ENCODE measurements at places on chromosomes 2 and 18.

- DNase-seq = no peak
These were observed 284.8 kb downstream of the MREG start for GRCh38 chr2:215728504-215729065.

DNA sequence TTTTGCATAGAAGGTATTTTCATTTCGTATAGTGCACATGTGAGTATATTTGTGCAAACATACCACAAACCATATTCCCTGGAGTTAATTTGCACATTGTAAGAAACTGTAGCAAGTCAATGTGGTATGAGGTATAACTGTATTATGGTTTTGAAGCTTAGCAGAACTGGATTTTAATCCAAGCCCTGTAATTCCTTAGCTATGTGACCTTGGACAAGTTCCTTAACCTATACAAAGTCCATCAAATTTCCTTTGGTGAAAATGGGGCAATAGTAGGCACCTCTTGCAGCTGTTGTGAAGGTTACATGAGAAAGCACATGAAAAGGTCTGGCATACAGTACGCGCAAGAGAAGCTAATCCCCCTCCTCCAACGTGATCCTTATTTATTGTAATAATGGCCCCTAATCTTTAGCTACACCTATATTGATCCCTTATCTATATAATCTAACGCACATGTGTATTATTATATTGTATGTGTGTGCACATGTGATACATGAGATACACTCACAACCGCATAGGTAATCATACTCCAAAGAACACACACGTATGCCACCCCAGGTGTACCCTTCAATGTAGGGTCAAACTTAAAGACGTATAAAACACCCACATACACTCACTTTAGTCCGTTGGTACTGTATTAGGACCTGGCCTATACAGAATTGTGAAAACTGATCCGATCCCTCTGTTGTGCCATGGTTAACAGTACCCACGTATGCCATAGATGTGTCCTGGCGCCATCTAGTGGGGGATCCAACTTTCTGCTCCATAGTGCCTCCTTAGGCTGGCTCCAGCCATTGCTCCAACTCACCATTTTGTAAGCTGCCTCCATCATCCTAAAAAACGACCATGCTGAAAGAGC lies 402.9 kb upstream of the SLC14A2 start:
- peak; percentile 40 for DNase-seq

DNA sequence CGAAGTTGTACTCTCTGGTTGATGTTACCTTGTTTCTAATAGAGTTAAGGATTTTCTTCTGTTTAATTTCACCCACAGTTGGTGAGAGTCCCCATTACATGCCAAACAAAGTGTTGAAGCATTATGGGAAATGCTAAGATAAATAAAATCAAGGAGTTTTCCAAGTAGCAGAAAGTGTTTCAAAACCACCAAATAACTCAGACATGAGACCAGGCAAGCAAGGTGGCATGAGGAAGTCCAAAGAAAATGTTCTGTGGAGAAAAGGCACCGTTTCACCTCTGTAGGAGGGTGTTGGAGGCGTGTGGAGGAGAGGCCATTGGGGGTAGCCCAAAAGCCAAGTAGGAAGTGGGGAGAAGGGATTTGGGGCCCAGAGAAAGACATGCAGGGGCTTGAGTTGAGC lies 8.7 kb downstream of the CFAP221 start:
- DNase-seq = no peak

DNA sequence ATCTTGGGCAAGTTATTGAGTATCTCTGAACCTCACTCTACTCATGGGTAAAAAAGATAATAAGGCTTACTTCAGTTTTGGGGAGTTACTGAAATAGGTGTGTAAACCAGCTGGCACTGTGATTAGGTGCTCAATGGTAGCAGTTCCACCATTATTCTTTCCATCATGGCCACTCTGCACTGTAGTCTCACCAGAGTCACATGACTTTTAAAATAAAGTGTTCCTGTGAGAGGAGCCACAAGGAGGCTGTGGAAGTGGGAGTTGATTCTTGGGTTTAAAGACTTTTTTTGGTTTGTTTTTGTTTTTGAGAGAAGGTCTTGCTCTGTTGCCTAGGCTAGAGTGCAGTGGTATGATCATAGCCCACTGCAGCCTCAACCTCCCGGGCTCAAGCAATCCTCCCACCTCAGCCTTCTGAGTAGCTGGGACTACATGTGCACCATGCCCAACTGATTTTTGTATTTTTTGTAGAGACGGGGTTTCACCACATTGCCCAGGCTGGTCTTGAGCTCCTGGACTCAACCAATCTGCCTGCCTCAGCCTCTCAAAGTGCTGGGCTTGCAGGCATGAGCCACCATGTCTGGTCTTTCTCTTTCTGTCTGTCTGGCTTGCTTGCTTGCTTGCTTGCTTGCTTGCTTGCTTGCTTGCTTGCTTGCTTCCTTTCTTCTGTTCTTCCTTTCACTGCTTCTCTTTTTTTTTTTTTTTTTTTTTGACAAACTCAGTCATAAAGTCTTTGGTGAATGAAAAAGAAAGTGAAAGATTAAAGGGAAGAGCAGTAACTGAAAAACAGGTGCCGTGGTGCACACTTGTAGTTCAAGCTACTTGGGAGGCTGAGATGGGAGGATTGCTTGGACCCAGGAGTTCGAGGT lies 21.2 kb upstream of the ACVR1 start:
- no peak for DNase-seq

DNA sequence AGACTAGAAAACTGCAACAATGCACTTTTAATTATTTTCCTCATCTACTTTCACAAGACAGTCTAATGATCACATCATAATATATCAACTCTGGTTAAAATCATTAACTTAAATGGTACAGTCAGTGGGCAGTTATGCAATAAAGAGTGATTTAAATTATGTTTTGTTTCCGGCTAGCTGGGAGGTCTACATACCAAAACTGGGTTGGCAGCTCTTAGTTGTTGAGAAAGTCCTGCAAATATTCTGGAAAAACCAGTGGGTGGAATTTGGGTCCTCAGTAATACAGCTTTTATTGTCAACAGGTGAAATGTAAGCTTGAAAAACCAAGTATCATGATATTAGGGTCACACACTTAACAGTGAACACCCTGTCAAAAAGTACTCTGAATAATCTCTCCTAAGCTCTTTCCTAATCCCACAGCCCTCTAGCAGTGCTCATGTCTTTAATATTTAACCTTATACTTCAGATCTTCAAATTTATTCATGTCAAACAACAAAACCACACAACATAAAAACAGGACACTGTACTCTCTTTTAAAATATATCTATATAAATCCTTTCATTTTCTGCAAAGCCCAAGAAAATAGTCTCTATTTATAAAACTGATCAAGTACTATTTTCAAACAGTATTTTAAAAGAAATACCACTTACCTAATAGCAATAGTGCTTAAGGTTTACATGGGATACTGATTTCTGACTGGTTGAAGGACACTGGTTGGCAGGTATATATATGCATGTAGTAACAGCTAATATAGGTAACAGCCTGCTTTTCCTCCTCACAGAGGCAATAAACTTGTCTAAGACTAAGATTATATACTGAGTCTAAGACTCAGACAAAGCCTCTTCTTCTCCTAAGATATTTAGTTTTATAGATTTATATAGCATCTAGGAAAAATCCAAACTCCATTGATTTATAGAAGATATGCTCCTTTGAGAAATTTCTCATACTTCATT lies 103.8 kb downstream of the GAREM1 start:
- no peak for DNase-seq

GRCh38 chr2:214674278-214674677 lies 135.2 kb downstream of the BARD1 start:
- DNase-seq = no peak

DNA sequence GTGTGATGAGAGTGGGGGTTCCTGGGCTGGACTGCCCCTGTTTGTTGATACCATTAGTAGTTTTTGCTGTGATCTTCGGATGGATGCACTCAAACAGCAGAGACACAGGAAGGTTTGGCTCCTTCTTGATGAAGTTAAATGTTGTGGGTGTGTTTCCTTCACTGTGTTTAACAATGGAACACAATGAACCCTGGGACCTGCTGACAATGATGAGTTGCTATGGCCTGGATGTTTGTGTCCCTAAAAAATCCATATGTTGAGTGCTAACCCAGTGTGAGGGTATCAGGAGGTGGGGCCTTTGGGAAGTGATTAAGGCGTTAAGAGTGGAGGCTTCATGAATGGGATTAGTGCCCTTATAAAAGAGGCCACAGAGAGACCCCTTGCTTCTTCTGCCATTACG lies 237.4 kb upstream of the HS6ST1 start:
- DNase-seq = no peak

DNA sequence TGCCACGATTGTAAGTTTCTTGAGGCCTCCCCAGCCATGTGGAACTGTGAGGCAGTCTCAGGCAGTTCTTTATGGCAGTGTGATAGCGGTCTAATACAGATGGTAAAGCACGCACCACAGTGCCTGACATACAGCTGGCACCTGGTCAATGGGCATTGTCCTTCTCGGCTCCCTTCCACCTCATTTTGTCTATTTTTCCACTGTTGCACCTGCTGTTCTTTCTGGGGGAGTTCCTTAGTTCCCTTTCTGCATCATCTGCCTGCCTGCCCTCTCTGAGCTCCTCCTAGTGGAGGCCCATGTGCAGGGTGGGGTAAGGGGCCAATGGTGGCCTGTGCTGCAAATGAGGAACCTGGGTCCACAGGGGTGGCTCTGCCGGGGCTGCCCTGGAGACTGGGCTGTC lies 157.6 kb downstream of the LPIN1 start:
- no peak for DNase-seq

DNA sequence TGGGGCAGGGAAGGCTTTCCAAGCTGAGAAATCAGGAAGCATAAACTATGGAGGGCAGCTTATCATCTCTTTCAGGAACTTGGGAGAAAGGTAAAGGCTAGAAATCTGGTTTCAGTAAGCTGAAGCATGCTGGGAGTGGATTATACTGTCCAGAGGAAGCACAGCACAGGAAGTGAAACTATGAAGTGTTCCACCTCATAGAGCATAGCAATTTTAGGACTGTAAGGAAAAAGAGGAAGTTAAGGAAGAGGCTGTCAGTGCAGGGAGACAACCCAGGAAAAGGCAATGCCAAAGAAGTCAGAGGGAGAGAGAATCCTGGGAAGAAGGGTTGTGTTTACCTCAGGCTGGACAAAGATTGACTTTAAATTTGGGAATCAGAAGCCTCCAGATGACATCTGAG lies 51.9 kb downstream of the EFEMP1 start:
- DNase-seq = no peak

- DNase-seq = no peak
These were observed 147.0 kb downstream of the ESCO1 start for GRCh38 chr18:21453511-21453901.
